ENCODE measurements at places on chromosomes 4 and X. TPM values are rescaled to one million over a fixed set of nuclear protein-coding genes. Genes with fewer than 3 reads are reported as not detected.

MID1 gene
- 22.7 TPM for total RNA-seq

- DNase-seq, result no peak
These were observed 54.7 kb upstream of the PRDM8 start for GRCh38 chr4:80142394-80143306.

STAP1 gene
- not detected for total RNA-seq

DNA sequence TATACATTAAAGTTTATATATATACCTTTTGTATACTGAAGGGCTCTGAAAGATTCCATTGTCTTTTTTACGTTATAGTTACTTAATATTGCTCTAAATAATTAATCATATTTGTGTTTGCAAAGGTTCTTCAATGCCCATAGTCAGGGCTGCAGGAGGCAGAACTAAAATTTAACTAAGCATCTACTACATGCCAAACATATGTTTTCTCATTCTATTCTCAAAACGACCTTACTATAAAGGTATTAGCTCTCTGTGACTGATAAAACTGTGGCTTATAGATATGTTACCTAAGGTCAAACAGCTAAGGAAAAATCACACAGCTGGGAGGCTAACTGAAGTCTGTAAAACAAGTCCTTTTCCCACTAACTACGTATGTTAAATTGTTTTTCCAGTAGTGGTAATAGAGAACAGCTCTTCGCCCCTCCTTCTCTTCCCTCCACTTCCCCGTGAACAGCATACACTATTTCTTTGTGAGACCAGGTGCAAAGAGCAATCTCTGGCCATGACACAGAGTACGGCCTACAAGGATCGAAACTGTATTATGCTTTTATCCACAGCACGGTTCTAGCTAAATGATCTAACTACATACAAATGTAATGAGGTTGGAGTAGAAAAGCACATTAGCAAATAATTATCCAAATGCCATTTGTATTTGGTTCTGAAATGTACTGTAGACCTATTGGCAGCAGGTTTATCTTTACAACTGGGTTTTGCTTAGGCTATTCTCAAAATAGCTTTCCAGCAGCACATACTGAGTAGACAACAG, 1.7 kb downstream of the CNOT6L start:
- DNase-seq, result no peak

All from spinal cord (tissue), 10 donors.